Activated naive CD4-positive, alpha-beta T cell (primary cell): ENCODE measurements at places on chromosomes 2 and 18.

DNA sequence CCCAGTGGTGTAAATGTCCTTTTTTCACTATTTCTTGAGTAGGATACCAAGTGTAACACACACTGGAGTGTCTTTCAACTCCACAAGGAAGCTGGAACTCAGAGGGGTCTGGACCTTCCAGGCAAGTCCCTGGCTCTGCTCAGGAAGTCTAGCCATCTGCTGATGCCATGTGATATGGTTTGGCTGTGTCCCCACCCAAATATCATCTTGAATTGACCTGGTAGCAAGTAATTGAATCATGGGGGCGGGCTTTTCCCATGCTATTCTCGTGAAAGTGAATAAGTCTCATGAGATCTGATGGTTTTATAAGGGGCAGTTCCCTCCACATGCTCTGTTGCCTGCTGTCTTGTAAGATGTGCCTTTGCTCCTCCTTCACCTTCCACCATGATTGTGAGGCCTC lies 99.4 kb upstream of the CDC42EP3 start:
- no peak for DNase-seq

DNA sequence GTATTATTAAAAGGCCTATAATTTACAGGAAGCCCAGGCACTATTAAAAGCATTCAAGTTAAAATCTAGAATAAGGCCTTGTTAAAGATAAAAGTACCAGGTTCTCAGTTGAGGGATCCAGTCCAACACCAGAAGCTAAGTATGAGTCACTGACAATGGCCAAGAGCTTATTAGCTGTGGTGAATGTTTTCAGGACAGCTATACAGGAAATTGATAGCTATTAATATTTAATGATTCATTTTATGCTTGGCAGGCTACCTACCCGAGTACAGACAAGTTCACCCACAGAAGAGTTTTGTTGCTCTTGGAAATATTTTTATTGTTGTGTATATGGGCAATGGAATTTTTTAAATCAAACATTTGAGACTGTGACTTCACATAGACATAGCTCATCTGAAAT lies 729.6 kb upstream of the ZNF804A start:
- DNase-seq = no peak

DNA sequence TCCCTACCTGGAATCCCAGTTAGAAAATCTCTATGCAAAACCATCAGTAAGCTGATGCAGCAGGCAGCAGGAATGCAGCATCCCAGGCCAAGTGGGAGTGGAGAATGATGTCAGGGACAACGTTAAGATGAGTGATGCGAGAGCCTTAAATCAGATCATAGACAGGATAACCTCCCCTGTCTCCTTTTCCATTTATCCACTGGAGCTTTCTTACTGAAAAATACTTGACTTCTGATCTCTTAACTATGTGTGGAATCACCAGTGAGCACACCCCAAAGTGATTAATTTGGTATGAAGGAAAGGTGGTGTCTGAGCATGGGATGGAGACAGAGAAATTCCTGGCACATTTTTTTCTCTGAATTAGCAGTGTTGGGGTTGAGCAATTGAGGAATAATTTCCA lies 98.0 kb downstream of the RND3 start:
- DNase-seq = no peak

GRCh38 chr18:63619661-63620060 lies 24.4 kb downstream of the SERPINB4 start:
- DNase-seq = no peak

DNA sequence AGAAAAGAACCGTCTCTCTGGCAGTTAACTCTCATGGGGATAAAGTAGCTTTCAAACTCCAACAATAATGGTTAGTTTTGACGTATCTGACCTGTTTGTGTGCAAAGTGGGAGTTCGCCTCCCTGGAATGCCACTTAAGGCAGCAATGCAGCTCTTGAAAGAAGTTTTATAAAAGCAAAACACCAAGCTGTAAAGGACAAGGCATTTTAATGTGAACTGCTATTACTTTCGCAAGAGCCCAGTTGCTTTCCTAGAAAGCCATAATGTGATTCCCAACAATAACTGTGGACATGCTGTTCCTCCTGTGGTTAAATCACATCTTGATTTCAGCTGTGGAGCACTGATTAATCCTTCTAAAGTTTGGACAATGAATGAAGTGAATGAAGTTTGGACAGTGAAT lies 303.7 kb downstream of the PTPRM start:
- no peak for DNase-seq

DNA sequence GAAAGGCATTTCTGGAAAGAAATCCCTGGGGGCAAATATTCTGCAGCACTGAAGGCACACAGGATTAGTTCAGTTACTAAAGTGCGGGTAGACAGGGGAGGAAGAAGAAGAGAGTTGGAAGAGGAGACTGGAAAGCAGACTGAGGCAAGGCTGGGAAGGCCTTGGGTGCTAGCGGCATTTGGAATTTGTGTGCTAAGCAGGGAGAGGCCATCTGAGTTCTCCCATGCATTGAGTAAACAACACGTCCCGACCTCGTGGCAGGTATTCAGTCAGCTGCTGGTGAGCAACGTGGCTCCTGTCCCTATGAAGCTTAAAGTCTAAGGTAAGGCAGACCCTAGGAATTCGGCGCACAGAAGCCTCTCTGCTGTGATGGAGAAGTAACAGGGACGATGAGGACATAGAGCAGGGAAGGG lies 30.7 kb downstream of the ATP8B1 start:
- DNase-seq = no peak

GRCh38 chr2:232900811-232901735 lies 31.0 kb downstream of the SNORC start:
- DNase-seq = no peak

- DNase-seq = no peak
Measured at GRCh38 chr2:98134172-98135005, 47.4 kb downstream of the VWA3B start.

DNA sequence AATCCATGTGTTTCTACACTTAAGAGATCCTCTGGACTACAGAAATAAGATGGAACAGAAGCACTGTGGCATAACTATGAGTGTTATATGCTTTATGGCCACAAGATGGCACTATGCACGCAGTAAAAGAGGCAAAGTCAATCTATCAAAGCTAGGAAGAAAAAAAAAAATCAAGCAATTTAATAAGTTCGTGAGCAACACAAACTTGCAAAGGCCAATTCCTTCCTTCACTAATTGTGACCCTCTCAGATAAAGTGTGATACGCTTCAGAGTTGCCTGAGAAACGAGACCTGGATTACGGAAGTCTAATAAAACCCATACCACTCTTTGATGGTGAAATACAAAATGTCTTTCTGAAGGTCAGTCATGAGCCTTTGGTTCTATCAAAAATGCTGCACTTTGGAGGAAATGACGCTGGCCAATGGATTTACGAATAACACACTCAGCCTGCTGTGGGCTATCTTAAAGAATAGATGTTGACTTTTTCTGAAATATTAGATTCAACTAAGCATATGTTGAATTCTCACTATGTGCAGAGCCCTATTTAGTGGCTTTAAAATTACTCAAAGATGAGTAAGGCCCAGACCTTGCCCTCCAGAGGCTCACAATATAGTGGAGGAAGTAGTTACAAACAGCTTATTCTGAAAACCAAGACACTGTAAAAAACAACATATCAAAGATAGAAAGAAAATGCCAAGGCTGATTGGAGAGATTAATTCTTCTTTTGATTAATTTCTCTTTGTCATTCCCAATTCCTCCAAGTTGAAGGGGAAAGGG lies 35.5 kb upstream of the TTR start:
- no peak for DNase-seq

- DNase-seq = no peak
Measured at GRCh38 chr18:23982155-23983079, 32.1 kb upstream of the TTC39C start.

DNA sequence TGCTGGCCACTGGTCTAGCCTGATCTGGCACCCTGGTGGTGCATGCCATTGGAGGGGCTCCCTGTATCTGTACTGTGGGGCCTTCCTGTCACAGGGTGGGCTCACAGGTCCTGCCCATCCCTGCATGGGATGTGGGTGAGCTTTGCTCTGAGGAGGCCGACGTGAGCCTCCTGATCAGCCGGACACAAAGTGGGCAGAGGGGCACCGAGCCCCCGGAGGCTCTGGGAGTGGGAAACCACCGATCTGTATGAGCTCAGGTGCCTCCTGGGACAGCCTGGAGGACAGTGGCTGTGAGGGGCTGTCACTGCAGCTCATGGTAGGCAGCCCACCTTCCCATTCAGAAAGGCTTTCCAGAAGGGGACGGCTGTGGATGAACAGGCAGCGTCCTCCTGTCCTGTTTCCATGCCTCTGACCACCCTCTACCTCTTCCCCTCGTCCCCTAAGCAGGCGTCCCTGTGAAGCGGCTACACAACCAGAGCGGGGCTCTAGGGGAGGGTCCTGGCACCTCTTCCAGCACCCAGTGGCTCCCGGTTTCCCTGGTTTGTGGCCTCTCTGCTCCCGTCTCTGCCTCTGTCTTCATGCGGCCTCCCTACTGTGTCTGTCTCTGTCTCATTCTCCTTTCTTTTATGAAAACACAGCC lies 112.5 kb upstream of the OTOS start:
- DNase-seq = no peak

- DNase-seq = no peak
Measured at GRCh38 chr2:235006986-235007385, 55.2 kb downstream of the SH3BP4 start.

DNA sequence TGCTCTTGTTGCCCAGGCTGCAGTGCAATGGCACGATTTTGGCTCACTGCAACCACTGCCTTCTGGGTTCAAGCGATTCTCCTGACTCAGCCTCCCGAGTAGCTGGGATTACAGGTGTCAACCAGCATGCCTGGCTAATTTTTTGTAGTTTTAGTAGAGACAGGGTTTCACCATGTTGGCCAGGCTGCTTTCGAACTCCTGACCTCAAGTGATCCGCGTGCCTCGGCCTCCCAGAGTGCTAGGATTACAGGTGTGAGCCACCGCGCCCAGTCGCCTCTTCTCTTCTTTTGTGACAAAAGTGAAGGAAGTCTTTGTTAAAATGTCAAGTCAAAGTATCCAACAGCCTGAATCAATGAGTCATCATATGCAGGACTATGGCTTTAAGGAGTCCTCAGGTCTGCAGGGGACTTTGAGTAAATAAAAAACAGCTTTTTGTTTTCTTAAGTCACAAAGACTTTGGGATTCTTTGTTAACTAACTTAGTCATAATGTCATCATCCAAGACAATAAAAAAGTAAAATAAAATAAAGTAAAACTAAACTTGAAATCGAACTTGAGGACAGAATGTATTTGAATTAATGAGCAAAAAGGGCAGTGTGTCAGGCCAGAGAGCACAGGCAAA lies 1153.2 kb downstream of the SUCLG1 start:
- no peak for DNase-seq

DNA sequence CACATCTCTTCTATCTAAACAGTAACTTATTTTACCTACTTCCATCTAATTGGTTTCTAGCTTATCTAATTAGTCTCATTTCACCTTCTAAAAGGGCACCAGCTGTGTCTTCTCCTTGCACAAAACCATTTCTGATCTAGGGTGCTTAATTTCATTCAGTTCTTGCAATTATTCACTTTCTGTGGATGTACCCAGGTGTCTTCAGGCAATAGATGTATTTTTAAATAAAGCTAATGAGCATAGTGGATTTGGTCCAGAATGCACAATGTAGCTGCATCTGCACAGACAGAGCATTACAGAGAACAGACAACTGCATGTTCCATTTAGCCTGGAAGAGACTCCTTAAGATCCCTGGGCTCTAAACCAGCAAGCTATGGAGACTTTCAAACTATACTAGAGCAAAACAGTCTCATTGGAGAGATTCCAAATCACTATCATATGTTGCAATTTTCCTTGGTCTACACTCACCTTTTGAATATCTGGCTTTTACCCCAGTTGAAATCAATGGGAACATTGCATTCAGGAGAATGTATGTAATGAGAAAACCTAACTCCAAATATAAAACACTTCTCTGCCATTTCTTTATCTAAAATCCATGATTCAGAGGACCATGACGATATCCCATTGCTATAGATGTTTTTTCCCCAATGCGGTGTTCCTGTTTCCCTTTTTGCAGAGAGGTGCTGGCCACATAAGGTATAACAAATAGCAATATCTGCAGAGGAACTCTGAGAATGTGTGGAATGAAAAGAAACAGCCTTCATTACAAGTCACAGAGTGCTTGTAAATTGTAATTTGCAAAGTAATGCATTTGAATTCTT lies 3.5 kb upstream of the RFX8 start:
- no peak for DNase-seq

- DNase-seq = no peak
Measured at GRCh38 chr2:138030459-138030858, 66.2 kb downstream of the HNMT start.

DNA sequence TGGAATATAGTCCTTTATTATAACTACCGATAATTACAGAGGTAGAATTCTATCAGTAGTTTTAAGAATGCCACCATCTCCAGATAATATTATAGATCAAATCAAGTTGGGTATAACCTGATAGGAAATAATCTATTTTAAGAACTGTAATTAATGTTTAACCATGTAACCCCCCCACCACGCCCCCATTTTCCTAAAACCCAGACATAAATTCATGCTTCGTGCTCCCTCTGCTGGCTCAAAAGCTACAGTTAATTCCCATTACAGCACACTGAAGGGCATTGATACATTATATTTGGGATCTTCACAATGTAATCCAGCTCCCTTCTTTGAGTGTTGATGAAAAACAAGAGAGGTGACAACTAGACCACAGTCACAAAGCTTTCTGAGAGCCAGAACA lies 228.0 kb upstream of the SMAD7 start:
- no peak for DNase-seq

- DNase-seq = no peak
Measured at GRCh38 chr2:97969081-97970067, 26.4 kb downstream of the TMEM131 start.

GRCh38 chr2:214987261-214987660 lies 151.2 kb downstream of the ABCA12 start:
- DNase-seq = no peak

DNA sequence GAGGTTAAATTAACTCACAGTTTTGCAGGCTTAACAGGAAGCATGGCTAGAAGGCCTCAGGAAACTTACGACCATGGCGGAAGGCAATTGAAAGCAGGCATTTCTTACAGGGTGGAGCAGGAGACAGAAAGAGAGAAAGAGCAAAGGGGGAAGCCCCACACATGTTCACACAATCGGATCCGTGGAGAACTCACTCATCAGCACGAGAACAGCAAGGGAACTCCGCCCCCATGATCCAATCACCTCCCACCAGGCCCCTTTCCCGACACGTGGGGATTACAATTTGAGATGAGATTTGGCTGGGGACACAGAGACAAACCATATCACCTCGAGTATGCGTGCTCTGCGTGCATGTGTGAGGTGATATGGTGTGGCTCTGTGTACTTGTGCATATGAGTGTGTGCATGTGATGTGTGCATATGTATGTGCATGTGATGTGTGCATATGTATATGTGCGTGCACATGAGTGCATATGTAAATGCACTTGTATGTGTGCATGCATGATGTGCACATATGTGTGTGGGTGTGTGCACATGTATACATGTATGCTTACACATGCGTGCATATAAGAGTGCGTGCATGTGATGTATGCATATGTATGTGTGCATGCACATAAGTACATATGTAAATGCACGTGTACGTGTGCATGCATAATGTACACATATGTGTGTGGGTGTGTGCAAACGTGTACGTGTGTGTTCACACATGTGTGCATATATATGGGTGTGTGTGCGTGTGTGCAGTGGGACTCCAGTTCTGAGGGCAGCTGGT lies 108.7 kb upstream of the HDAC4 start:
- DNase-seq = no peak
